ENCODE measurements at places on chromosomes 12 and 14. TPM values are rescaled to one million over a fixed set of nuclear protein-coding genes. Genes with fewer than 3 reads are reported as not detected.
A peak's percentile ranks its signal among the peaks of the same experiment; 100 is the strongest.

The IKZF4 gene
- polyA plus RNA-seq: 13.5 TPM

The NUMB gene
- 88.3 TPM for polyA plus RNA-seq

The PSMC6 gene
- polyA plus RNA-seq: 127 TPM

The NEUROD4 gene
- 0.01 TPM for polyA plus RNA-seq

The RDH11 gene
- polyA plus RNA-seq: 44.0 TPM

The RBP5 gene
- polyA plus RNA-seq: 25.7 TPM

The SGPP1 gene
- 8.6 TPM for polyA plus RNA-seq

The CAPZA3 gene
- 0.04 TPM for polyA plus RNA-seq

The IFNG-AS1 gene
- 0.13 TPM for polyA plus RNA-seq

The TMCC3 gene
- polyA plus RNA-seq: 24.3 TPM

The PAX9 gene
- polyA plus RNA-seq: 0.06 TPM

GRCh38 chr12:95790033-95790916 lies at the start of gene NTN4:
Gene NTN4, minus strand, starts transcription at chr12:95790764. Its CDS starts 455 bp downstream, at chr12:95790309.
- peak; percentile 69 for DNase-seq

DNA sequence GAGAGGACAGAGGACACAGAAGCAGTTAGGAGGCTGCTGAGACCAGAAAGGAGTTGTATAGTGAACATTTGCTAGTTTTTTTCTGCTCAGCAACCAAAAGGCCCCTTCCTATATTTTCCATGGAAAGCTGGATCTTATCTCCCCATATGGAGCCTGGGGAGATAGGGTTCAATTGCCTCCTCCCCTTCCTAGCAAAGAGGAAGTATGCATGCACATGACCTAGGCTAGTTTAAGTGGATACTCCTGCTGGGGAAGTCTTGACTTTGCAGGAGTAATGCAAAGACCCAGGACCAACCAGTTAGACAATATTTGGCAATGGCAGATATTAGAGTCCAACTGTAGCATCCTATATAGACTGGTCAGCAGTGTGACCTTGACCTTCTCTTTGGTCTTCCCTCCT lies 15.1 kb downstream of the CHD8 start:
- no peak for DNase-seq

GRCh38 chr12:24133384-24133783 lies 183.9 kb upstream of the SOX5 start:
- DNase-seq: no peak

GRCh38 chr12:5969974-5970690 lies 25.1 kb upstream of the ANO2 start:
- no peak for DNase-seq

DNA sequence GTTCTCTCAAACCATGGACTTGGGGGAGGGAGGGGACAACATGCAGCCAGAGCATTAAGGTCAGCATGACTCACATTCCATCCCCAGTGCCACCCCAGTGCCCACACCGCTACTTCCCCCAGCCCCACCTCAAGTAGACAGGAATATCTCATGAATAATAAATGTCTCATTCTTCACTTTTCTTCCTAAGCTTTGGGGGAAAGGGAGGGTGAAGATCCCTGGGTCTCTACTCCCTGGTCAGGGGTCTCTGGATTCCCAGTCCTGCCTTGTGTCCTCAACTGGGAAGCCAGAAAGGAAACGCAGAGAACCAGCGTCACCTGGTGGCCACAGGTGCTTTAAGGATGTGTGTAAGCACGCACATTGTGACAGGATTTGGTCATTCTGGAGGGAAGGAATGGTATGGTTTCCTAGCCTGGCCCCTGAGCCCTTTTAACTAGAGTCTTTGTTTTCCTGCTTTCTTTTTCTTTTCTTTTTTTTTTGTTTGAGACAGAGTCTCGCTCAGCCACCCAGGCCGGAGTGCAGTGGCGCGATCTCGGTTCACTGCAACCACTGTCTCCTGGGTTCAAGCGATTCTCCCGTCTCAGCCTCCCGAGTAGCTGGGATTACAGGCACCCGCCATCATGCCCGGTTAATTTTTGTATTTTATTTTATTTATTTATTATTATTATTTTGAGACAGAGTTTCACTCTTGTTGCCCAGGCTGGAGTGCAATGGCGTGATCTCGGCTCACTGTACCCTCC lies 3.4 kb downstream of the GPR84 start:
- DNase-seq: peak; percentile 68

DNA sequence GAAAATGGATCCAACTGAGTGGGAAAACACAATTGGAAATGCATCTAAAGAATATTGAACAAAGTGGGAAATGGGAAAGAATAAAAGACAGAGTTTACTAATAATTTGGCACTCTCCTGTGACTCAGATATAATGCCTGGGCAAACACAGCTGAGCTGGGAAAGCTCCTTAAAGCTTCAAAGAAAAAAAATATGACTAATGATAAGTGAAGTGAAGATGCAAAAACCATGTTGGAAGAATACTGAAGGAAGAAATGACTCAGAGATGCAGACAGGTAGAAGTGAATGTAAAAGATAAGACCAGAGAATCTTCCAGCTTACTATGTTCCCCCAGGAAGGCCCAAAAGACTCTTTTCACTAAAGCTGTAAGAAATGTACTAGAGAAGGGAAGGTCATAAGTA lies 62.4 kb upstream of the FOXG1 start:
- no peak for DNase-seq

DNA sequence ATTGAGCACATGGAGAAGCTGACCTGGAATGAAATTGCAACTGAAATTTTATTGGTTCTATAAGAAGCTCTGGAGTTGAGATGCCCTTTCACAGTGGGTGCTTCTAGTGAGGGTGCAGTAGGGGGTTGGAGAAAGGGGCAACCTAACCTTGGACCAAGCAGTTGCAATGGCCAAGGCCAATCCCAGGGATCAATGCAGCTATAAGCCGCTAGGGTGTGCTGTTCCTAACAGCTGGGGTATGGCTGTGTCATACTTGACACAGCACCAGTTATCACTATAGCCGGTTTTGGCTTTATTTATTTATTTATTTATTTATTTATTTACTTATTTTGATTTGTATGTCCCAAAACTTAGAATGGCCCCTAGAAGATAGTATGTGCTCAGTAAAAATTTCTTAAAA lies 505.9 kb downstream of the FLRT2 start:
- DNase-seq: no peak

DNA sequence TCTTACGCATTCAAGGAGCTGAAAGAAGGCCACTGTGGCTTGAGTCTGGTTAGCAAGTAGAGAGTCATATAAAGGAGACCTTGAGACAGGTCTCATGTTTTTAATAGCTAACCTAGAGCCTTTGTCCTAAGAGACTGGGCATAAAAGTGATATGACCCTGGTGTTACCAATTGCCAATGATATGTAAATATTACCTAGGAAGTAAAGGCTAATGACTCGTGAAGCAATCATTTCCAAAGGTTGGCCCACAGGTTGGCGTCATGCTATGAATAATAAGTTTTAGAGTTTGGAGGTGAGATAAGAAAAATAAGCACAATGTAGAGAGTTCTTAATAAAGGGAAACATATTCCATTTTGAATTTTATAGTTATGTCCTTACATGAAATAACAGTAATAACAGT lies 116.6 kb upstream of the PLEKHA5 start:
- peak; percentile 85 for DNase-seq

- DNase-seq: no peak
These were observed 21.3 kb downstream of the SUSD6 start for GRCh38 chr14:69632593-69633151.

DNA sequence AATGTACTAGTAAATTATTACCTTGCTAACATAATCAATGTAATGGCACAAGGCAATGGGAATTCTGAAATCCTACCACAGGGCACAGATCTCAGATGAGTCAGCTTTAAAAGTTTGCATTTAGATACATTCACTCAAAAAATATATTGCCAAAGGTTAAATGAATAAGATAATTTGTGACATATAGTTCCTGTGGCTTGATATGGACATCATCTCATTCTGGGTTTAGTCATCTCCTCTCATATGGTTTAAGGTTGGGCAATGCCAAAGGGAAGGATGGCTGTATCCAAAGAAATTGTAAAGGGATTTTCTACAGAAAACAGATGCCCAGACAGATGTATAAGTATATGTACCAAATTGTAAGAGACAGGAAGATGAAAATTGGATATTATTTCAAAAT lies 1065.0 kb downstream of the LRFN5 start:
- DNase-seq: no peak

DNA sequence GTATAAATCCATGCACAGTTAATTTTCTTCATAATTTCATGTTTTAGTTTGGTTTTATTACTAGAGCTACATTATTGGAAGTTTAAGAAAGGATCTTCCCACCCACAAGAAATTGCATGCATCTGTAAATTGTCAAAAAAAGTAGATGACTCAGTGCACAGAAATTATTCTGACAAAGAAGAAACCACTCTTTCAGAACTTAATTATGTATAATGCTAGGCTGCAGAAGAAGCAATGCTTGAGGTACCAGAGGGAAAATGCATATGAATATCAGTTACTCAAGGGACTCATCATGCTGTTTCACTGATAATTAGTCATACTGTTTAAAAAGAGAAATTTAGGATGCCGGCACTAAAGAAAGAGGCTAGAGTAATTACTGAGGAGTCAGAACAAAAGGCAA lies 147.0 kb downstream of the SLC16A7 start:
- DNase-seq: no peak

DNA sequence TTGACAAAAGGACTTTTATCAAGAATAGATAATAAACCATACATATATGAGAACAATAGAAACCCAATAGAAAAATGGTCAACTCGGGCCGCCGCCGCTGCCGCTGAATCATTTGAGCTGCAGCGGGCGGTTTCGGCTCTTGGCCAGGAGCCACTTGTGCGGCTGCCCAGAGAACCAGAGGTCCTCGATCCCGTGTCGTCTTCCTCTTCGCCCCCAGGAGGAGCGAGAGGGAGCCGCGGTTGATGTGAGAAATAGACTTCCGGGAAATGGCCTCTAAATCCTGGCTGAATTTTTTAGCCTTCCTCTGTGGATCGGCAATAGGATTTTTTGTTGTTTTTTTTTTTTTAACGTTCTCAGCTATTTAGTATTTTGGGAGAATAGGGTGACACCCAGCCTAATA lies 44.8 kb downstream of the CPSF6 start:
- peak; percentile 67 for DNase-seq

GRCh38 chr12:31627456-31628054 lies 31.9 kb upstream of the ETFBKMT start:
- no peak for DNase-seq

DNA sequence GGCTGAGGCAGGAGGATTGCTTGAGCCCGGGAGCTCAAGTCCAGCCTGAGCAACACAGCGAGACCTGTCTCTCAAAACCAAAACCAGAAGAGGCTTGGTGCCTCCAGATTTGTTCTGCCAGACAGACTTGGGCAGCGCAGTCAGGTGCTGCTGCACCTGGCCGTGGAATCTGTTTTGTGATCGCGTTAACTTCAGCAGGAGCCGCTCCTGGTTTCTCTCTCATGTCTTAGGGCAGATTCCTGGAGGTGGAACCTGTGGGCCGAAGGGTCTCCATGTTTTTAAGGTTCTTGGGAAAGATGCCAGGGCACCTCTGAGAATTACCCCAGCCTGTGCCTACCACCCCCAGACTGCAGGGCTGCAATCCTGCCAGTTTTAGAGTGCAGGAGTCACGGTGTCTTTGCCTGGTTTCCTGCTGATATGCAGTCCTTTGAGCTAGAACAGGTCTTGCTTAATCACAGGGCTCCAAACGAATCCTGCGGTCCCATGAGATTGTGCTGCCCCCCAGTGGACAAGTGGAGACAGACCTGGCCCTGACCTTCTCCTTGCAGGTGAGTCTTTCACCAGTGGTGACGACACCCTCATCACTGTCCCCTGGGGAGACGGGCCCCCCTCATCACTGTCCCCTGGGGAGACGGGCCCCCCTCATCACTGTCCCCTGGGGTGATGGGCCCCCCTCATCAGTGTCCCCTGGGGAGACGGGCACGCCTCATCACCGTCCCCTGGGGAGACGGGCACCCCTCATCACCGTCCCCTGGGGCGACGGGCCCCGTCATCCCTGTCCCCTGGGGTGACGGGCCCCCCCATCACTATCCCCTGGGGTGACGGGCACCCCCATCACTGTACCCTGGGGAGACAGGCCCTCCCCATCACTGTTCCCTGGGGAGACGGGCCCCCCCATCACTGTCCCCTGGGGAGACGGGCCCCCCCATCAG lies 37.6 kb downstream of the PACS2 start:
- peak; percentile 85 for DNase-seq

GRCh38 chr12:89935850-89936249 lies 227.2 kb upstream of the ATP2B1 start:
- no peak for DNase-seq
